ENCODE measurements at places on chromosomes 11 and 22. TPM values are rescaled to one million over a fixed set of nuclear protein-coding genes. Genes with fewer than 3 reads are reported as not detected.

PDGFD gene
- total RNA-seq = not detected

DNA sequence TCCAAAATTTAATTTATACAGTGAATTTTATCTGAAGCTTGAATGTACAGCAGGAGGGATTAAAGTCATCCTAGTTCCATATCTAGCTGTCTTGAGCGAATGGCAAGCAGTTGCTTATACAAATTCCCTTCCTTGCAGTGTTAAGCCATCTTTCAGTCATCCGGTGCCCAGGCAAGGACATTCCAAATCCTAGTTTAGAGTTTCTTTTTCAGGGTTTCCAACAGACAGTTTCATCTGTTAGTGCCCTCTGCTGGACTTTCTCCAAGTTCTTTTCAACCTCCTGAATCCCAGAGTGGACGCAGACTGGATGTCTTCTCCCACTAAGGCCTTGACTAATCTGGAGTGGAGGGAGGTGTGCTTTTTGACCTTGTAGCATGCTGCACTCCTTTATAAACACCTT is 45.4 kb downstream of the GRAMD1B start:
- no peak overlapping the region for H3K27ac ChIP-seq
- H3K36me3 ChIP-seq = no peaks in the 10 kb centered on the region
- peaks cover 3% of the 10 kb centered on the region for H3K27me3 ChIP-seq
- H3K4me3 ChIP-seq = no peak overlapping the region
- H3K4me1 ChIP-seq = no peaks in the 10 kb centered on the region
- peak; percentile 24 for DNase-seq

GRCh38 chr11:23490557-23491235 is 630.4 kb upstream of the CCDC179 start:
- H3K4me3 ChIP-seq = no peak overlapping the region
- DNase-seq = no peak
- no peaks in the 10 kb centered on the region for H3K36me3 ChIP-seq
- no peaks in the 10 kb centered on the region for H3K4me1 ChIP-seq

DNA sequence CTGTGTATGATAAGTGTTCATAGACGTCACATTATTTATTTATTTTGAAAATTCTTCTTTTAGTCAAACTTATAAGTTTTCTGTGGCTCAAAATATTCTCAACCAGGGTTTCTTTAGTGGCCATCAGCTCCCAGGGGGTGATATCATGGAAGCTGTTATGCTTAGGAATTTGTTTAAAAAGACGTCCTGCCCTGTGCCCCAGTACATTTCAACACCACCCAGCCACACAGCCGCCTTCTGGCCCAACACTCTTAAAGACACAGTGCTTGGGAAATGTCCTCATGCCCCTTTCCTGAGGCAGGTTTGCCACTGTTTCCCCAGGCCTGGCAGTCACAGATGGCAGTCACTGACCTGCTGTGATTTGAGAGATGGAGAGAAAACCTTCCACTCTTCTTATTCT is 19.9 kb downstream of the TSKU start:
- H3K4me3 ChIP-seq = no peak overlapping the region
- H3K27ac ChIP-seq = no peak overlapping the region
- DNase-seq = peak; percentile 27
- no peaks in the 10 kb centered on the region for H3K36me3 ChIP-seq

GRCh38 chr11:126383339-126384335 is 28.2 kb downstream of the ST3GAL4 start:
- H3K27me3 ChIP-seq = no peaks in the 10 kb centered on the region
- H3K4me3 ChIP-seq = no peak overlapping the region
- no peaks in the 10 kb centered on the region for H3K36me3 ChIP-seq
- H3K27ac ChIP-seq = peak overlapping the region; percentile 35
- H3K4me1 ChIP-seq = peaks cover 12% of the 10 kb centered on the region
- DNase-seq = no peak

DNA sequence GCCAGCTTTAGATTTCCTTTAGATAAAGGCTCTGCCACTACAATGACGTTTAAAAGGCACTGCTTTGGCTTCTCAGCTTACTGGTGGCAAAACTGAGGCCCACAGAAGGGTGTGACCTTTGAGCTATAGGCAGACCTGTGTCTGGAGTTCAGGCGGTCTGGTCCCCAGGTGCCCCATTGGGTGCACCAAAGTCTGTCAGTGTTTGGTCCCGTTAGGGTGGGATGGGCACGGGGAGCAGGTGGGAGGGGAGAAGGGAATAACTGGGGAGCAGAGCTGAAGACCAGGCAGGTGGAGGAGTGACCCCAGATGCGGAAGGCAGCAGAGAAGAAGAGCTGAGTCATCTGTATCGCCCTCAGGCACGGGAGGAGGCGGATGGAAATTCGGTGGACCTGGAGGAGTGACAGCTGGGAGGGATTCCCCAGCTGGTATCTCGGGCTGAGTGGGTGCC is 45.3 kb upstream of the GCAT start:
- no peak for DNase-seq
- no peaks in the 10 kb centered on the region for H3K27me3 ChIP-seq
- no peak overlapping the region for H3K4me3 ChIP-seq
- H3K4me1 ChIP-seq = peaks cover 8% of the 10 kb centered on the region

Data from Caco-2 (cell line).